ENCODE measurements at places on chromosomes 5 and 9. TPM values are rescaled to one million over a fixed set of nuclear protein-coding genes. Genes with fewer than 3 reads are reported as not detected.
A peak's percentile ranks its signal among the peaks of the same experiment; 100 is the strongest.

N4BP3 gene
- 1.7 TPM for total RNA-seq

PTGDS gene
- 49.6 TPM for total RNA-seq

HTR4 gene
- 1.7 TPM for total RNA-seq

STC2 gene
- 34.2 TPM for total RNA-seq

VAV2 gene
- 12.8 TPM for total RNA-seq

FBXO10 gene
- 5.3 TPM for total RNA-seq

GRCh38 chr5:31144364-31144763 lies 49.1 kb upstream of the CDH6 start:
- DNase-seq = no peak

DNA sequence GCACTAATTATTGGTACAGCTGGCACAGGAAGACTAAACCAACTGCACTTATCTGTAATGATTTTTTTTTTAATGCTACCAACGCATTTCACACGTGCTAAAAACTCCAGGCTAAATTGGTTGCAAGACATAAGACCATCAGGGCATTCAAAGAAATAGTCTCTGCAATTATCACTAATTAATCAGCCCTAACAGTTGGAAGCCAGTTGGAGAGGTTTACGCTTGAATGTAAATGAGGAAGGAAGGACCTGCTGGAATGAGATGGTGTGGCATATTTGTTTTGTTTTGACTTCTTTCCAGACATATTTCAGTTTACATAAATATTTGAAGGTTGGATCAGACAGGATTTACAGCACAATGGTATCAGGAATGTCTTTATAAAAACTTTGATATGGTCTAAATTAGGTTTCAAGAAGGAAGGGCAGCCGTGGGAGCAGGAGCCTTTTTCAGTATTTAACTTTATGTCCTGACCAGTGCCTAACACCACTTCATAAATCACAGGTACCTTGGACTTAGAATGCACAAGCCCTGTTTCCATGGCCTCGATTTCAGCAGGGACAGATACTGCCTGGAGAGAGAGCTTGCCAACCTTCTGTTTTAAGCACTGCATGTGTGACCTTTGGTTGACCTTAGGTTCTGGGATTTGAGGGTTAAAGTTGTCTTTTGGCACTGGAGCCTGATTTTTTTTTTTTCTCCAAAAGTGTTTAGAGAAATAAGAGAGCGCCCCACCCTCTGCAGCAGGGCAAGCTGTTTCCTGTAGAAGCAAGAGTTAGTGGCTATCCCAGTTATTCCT lies 199.8 kb upstream of the MAP3K1 start:
- DNase-seq = peak; percentile 78

GRCh38 chr5:133945568-133945967 lies 22.9 kb downstream of the C5orf15 start:
- DNase-seq = no peak

DNA sequence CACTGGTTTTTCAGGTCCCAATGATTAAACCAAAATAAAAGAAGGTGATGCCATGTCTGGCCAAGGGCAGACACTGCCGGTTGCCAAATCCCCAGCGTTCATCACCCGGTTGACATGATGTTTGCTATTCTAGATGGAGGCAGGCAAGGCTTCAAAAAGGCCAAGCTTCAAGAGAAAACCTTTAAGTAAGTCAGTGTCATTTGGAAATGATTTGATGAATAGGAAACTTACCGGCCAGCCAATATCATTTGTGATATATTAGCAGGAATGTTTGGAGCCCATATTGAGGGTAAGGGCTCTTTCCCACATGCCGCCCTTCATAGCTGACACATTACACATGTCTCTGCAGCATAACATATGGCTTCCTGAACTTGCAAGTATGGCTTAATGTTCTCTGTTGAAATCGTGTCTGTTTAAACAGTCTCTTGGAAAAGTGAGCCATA lies 89.5 kb upstream of the TTC23L start:
- peak; percentile 59 for DNase-seq

GRCh38 chr5:56229111-56229510 lies 4.0 kb downstream of the ANKRD55 start:
- DNase-seq = no peak

- no peak for DNase-seq
These were observed 66.6 kb upstream of the HRH2 start for GRCh38 chr5:175591293-175591692.

DNA sequence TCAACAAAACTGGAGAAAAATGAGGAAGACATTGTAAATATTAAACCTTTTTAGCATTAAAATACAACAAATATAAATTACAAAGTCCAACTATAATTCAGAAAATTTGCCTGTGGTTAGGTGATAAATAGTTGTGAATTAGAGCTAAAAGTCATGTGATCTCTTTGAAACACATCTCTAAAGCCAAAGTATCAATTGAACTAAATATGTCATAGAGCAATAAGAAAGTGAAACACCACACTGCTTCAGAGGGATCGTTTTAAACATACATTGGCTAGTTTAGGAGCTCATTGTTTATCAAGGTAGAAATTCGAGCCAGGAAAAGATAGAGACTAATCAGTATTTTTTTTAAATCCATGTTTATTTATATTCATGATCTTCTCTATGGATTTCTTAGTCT lies 606.3 kb upstream of the ITGA1 start:
- no peak for DNase-seq

- no peak for DNase-seq
These were observed 79.1 kb downstream of the TENT4A start for GRCh38 chr5:6792376-6792775.

DNA sequence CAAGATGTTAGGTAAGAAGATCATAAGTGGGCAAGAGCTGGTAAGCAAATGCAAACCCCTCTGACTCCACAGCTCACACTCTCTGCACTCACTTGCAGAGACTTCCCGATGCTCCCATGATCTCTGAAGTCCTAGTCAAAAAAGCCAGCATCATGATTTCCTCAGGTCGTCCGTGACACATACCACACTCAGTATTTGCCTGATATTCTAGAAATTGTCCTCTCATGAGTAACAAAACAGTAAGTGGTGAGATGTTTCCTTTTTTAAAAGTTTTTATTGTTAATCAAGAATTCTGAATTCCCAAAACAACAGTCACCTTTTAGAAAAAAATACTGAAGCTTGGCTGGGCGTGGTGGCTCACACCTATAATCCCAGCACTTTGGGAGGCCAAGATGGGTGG lies 194.6 kb downstream of the DENND1A start:
- DNase-seq = no peak

- no peak for DNase-seq
These were observed 87.0 kb downstream of the ANGPTL2 start for GRCh38 chr9:127035423-127035822.

- no peak for DNase-seq
These were observed 18.7 kb upstream of the ROPN1L start for GRCh38 chr5:10423022-10423421.

- peak; percentile 78 for DNase-seq
These were observed 1581.8 kb upstream of the WWC1 start for GRCh38 chr5:166709691-166710090.

- DNase-seq = no peak
These were observed 658 bp downstream of the PCDHGC4 start for GRCh38 chr5:141485321-141486055.

DNA sequence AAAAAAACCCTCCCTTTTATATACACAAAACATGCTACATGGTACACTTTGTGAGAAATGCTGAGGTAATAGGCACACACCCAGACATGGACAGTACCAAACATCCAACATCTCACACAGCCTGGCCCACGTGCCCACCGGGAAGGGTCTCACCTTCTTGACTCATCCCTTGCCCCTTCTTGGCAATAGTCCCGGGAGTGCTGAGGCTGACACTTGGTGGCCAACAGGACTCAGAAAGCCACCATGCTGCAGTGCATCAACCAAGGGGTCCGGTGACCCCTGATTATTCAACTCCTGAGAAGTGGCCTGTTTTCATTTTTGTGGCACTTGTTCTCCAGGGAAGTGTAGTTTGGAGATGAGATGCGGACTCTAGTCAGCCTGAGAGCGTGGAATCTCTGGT lies 35.0 kb downstream of the ANGPTL2 start:
- DNase-seq = no peak

- DNase-seq = no peak
These were observed 89.4 kb downstream of the RGS7BP start for GRCh38 chr5:64595031-64595855.

DNA sequence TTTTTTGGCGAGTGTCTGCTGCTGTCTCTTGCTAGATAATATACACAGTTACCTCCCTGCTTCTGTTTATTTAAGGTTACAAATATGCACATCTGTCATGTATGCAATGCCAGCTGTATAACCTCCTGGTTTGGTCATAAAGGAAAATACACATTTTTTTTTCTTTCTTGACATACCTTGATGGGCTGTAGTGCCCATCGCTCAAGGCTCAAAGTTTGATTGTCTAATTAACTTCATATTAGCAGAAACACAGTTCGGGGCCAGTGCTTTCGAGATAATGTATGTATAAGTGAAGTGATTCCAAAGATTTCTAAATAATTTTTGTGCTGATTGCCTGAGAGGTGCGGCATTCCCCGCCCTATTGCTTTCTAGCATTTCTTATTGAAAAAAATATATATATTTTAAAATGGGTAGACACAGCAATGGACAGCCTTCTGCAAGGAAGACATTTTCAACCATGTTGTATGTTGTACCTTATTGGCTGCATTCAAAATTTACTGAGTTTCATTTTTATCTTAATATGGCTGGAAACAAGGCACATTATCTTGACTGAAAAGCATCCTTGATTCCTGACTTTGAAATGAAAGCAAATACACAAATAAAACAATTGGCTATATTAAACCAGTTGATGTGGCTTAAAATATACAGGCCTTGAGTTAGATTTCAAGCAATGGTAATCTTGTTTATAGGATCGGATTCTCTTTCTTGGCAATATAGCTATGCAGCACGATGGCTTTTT lies 206.2 kb downstream of the MEF2C start:
- no peak for DNase-seq

Measured in umbilical cord (tissue), 2 donors.